Natural killer cell treated with Interleukin-12 subunit alpha and Interleukin-12 subunit beta and Interleukin-15 and Interleukin-18, amount 100 ng/mL, for 72 hours (primary cell): ENCODE measurements at places on chromosomes 3 and 15. TPM values are rescaled to one million over a fixed set of nuclear protein-coding genes. Genes with fewer than 3 reads are reported as not detected.

DNA sequence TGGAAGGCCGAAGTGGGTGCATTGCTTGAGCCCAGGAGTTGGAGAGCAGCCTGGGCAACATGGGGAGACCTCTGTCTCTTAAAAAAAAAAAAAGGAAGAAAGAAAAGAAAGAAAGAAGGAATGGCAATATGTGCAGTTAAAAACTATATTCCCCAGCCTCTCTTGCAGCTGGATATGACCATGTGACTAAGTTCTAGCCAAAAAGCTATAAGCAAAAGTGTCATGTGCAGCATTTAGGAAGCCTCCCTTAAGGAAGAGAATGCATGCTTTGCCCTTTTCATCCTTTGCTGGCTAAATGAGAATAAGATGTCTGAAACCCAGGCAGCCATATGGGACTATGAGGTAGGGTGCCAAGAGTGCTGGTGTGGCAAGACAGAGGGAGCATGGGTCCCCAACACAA is 21.8 kb downstream of the CYP19A1 start:
- DNase-seq, result no peak

- no peak for DNase-seq
Measured at GRCh38 chr3:32428092-32429068, 36.7 kb downstream of the CMTM7 start.

- no peak for DNase-seq
Measured at GRCh38 chr3:184351511-184352148, 9.8 kb downstream of the CLCN2 start.

GRCh38 chr3:134824791-134825190 is 29.7 kb downstream of the EPHB1 start:
- no peak for DNase-seq

Gene RAB5A
- total RNA-seq, result 59.0 TPM

- DNase-seq, result no peak
Measured at GRCh38 chr3:14950274-14950673, 2.9 kb downstream of the NR2C2 start.

DNA sequence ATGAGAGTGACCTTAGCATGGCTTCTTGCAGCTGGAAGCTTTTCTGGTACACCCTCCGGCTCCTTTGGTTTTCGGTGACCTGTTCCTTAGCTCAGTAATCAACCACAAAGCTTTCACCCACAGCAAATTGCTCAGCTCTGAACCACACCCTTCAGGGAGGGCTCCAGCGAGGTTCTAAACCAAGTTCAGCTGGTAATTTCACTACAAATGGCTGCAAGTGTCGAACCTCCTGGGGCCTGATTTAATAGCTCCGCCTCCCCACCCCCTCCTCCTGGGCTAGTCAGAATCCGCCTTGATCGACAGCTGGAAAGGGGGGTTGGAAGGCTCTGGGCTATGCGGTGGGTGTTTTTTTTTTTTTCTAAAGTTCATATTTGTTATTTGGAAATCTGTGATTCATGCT is 150.9 kb upstream of the MCTP2 start:
- no peak for DNase-seq

GRCh38 chr3:111802163-111802625 is 56.9 kb upstream of the PHLDB2 start:
- no peak for DNase-seq

DNA sequence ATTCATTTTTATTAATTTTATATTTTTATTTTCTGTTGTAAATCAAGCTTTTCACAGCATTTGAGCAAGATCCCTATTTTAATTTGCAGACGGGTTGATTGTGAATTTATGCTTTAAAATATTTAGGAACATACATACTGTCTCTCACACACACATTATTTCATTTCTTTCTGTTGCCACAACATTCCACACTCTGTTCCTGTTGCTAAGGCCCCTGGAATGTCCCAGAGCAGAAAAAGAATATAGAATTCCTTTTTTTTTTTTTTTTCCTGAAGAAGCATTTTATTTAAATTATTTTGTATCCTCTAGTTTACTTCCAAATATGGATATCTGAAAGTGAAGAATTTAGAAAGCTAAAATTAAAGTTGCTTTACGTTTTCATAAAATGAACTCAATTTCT is 36.8 kb upstream of the SCAANT1 start:
- no peak for DNase-seq

Gene GABRG3
- total RNA-seq, result not detected

Gene TAGLN3
- total RNA-seq, result not detected

DNA sequence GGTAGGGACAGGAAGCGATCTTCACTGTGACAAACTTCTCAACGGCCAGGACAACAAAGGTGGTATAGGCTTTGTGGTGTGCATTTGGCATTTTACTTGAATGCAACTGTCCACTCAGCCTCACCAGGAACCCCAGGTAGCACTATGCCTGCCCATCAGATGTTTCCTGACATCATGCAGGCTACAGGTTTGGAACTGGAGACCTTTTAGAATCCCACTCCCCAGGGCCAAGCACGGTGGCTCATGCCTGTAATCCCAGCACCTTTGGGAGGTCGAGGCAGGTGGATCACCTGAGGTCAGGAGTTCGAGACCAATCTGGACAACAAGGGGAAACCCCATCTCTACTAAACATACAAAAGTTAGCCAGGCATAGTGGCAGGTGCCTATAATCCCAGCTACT is 9.6 kb downstream of the STARD5 start:
- no peak for DNase-seq

- no peak for DNase-seq
Measured at GRCh38 chr3:52053307-52054304, 2.8 kb downstream of the DUSP7 start.

DNA sequence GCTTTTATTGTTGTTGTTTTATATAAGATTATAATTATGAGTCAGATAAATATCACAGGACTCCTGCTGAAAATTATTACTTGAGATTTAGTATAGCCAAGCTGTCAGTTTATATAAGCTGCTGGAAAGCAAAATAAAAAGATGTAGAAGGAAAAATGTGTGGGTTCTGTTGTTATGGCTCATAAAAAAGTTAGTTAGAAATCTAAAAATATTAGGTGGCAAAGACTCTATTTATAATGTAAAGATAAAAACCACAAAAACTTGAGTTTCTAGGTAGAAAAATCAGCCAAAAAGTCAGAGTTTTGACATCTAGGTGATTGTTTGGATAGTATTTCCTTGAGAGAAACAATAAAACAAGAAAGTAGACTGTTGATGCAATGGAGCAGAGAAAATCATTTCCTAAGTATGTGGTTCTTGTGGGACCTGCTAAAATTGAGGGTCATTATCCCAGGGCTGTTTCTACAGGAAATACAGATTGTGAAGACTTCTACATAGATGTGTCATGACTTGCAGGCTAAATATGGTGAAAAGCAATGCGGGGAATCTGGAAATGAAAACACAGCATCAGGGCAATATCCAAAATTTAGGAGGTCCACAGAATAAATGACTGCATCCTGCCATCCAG is 1109.6 kb upstream of the CADM2 start:
- DNase-seq, result no peak

Gene AADACL2
- total RNA-seq, result not detected

DNA sequence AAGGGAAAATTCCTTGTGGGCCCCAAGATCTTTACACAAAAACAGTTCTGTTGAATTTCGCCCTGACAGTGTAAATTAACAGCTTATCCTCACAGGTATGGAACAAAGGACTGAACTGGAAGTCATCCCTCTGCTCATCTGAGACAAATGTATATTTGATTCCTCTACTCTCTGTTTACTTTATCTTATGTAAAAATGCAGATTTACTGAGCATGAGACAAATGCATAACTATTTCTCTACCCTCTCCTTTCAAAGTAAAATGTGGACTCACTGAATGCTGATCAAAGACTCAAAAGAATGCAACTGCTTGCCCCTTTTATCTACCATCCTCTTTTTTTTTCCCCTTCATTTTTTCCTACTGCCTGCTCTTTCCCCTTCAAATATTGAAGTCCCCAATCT is 98.6 kb upstream of the CRBN start:
- no peak for DNase-seq

- no peak for DNase-seq
Measured at GRCh38 chr3:100213891-100214573, 46.8 kb upstream of the TBC1D23 start.

Gene ZKSCAN7
- 1.9 TPM for total RNA-seq

- DNase-seq, result no peak
Measured at GRCh38 chr3:72032441-72033135, 247.6 kb upstream of the PROK2 start.

DNA sequence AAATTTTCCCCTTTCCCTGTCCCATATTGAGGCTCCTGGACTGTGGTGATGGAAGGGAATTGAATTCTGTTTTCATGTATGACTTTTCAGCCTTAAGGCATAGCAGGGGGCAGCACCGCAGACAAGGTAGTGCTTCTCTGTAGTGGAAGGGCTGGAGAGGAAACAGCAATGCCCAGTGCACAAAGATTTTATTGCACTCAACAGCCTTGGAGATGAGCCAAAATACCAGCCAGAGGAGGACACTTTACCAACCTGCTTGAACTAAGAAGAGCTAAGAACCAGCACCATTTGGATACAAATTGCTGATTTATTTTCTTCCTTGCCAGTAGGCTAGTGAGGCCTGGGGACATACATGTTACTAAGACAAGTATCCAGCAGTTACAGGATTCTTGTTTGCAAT is 98.7 kb downstream of the KCNMB2 start:
- no peak for DNase-seq

Gene GLDN
- not detected for total RNA-seq

DNA sequence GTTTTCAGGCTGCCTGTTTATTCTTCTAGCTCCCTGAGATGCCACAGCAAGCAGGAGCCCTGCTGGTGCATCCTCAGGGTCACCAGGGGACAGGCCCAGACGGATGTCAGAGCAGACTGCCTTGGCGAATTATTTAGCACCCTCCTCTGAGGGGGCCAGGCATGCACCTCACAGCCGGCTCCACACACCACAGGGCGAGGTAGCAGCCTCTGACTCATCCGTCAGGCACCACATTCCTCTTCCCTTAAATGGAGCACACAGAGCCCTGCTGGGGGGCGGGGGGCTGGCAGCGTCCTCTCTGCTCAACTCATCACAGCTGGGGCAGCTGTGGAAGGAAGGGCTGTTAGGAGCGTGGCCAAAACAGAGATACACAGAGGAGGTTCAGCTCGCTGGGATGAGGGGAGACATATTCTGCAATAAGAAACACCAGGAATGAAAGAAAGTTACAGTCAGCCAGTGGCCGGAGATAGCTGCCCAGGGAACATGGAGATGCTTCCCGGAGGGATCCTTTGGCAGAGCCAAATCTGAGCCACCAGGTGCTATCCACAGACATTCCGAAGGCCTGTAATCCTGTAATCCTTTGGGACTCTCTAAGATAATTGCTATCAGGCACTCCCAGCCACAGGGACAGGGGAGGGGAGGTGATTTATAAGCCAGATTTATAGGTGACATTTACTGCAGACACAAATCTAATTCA is 13.9 kb upstream of the PRICKLE2 start:
- no peak for DNase-seq

- DNase-seq, result no peak
Measured at GRCh38 chr3:86930181-86930580, 60.8 kb downstream of the VGLL3 start.

Gene OCA2
- total RNA-seq, result not detected

Gene ATP13A5
- not detected for total RNA-seq

Gene DNAH1
- total RNA-seq, result 24.3 TPM

DNA sequence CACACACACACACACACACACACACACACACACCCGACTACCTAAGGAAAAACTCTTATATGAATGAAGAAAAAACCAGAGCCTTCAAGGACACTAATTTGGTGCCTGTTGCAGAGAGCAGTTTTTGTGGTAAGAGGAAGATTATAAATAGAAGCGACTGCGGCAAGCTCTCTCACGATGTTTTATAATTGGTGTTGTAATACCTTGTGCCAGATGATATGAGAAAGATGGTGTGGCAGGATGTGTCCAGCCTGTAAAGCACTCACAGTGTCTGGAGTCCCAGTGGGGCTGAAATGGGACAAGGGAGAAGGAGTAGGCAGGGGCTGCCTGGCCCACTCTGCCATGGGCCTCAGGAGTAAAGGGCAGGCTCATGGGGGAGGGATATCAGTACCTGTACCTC is 839.9 kb downstream of the AGBL1 start:
- DNase-seq, result no peak

DNA sequence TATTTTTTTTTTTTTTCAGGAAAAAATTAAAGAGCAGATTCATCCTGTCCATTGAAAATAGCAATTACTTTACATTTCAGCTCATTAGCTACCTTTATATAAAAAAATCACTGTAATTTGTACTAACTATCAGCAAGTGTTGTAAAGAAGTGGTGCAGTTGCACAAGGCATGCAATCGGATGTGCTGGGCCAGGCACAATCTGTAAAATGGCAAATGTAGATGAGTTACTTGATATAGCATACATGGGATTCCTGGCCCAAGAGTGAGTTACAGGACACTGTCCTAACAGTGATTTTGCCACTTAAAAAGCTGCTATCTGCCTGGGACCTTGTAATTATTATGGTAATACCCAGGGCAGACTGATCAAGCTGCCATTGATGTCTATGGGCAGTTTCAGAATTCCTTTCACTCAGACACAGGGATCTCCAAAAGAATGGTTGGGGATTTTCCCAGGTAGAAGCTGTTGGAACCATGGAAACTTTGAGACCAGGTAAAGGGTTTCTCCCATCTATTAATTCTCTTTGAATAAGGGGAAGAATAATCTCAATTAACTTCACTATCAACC is 182.2 kb upstream of the ICE2 start:
- no peak for DNase-seq

Gene FGF7
- total RNA-seq, result not detected

GRCh38 chr15:93173369-93173768 is 84.4 kb upstream of the RGMA start:
- no peak for DNase-seq

DNA sequence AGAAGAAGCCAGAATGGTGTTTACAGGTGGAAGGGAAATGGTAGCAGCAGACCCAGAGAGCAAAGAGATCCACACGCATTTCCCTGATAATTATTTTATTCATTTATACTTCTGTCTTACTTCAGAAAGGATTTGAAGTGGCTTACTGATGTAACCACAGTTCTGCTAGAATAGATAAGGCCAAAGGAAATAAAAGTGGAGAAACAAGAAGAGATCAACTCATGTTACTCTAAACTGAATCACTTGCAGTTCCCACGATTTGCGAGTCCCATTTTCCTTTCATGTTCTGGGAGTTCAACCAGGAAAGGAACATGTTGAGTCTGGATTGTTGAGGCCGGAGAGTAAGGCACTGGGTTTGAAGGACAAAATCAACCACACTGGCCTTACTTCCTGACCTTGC is 151.8 kb downstream of the MYRIP start:
- no peak for DNase-seq

Gene RBP2
- not detected for total RNA-seq

DNA sequence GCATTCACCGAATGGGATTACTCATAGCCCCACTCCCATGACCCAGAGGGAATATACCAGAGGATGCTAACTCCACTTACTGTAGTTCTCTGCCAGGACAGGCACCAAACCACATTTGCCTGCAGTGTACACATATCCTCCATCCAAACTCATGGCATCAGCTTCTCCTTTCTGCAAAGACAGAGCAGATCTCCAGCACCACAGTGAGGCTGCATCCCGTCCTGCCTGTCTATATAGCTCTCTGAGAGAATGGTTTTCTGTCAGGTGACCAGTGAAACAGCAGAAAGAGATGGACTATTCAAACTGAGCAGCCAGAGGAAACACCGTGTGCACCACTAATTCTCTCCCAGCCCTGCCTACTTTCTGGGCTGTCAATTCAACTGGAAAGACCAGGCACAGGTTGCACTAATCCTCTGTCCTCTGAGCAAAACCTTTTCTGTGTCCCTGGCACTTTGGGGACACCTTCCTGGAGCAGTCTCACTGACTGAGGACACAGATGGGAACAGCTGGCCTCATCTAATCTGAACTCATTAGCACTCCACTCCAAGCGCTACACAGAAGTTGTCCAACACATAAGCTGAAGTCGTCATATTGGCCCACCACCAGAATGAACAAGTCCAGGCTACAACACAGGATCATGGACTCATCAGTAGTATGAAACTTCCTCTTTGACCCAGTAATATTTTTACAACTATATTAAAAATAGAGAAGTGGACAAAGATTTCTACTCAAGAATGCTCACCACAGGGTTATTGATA is 17.3 kb downstream of the LTF start:
- no peak for DNase-seq
